ENCODE measurements at places on chromosomes 5 and 9.

- DNase-seq = no peak
Measured at GRCh38 chr9:80326105-80326504, 754.3 kb downstream of the TLE4 start.

GRCh38 chr9:113541019-113541900 lies 77.7 kb downstream of the RGS3 start:
- no peak for DNase-seq

DNA sequence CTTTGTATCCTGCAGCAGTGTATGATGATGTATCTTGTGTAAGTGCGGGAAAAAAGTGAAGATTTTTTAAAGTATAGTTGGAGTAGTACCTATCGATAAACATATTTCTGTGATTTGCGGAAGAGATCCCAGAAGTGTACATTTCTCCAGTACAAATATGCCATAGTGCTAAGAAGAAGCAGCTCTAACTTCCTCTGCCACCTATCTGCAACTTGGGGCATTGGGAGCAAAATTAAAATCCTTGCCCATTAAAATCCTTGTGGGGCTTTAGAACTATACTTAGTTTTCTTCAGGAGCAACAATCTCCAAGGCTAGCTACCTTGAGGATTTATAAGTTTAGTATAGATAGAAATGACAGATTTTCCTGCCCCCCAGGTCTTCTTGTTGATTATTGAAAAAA lies 123.7 kb downstream of the VCAN start:
- no peak for DNase-seq

- no peak for DNase-seq
Measured at GRCh38 chr5:154189256-154189818, 1.2 kb upstream of the GALNT10 start.

DNA sequence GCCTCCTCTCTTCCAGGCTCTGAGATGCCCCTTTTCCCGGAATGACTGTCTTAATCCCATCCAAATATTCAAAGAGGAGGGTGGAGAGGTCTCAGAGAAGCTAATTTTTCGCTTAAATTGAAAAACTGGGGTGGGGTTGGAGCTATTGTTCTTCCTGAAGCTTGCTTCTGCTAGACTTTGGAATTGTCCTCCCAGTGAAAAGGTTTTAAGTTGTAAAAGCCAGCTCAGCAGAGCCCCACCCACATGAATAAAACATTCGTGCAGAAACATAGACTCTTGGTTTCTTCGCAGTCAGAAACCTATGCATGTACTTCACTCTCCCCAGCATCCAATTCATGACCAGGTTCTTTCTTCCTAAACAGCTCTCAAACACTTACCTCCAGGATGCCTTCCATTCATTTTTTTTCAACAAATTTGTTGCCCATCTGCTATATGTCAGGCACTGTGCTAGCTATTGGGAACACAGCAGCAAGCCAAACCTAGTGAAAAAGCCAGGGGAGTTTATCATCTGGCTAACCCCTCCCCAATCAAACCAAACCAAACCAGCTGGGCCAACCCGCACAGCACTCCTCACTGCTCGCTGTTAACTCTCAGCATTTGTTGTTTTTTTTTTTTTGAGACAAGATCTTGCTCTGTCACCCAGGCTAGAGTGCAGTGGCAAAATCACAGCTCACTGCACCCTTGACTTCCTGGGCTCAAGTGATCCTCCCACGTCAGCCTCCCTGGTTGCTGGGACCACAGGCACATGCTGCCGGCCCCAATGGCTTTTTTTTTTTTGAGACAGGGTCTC lies 37.9 kb upstream of the OCLN start:
- DNase-seq = no peak

GRCh38 chr9:113957821-113958341 lies 81.8 kb downstream of the ZNF618 start:
- no peak for DNase-seq

GRCh38 chr9:19176856-19177255 lies 49.6 kb upstream of the PLIN2 start:
- DNase-seq = no peak

DNA sequence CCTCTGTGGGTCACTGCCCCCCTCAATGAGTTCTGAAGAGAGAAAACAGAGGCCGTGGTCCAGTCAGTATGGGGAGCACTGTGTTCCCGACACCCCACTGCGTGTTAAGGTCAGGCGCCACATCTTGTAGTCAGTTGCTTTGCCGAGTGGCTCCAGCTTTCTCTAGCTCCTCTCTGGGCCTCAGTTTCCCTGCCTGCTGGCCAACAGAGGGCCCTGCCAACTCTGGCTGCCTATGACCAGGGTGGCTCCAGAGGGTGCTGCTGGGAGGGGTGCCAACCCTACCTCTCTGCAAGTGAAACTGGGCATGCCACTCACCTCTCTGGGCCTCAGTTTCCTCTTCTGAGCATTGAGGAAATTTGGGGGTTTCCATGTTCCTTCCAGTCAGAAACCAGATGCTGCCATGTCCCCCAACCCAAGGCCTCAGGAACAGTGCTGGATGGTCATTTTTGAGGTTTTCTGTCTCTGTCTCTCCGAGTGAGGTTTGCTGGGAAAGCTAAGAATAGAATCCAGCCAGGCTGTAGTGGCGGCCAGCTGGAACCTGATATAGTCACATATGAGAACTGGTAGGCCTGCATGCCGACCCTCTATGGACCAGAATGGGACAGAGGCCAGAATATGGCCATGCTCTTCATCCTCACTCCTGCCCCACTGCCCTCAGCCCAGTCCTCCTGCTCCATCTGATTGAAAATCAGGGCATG lies 132.1 kb downstream of the PHF2 start:
- DNase-seq = no peak

DNA sequence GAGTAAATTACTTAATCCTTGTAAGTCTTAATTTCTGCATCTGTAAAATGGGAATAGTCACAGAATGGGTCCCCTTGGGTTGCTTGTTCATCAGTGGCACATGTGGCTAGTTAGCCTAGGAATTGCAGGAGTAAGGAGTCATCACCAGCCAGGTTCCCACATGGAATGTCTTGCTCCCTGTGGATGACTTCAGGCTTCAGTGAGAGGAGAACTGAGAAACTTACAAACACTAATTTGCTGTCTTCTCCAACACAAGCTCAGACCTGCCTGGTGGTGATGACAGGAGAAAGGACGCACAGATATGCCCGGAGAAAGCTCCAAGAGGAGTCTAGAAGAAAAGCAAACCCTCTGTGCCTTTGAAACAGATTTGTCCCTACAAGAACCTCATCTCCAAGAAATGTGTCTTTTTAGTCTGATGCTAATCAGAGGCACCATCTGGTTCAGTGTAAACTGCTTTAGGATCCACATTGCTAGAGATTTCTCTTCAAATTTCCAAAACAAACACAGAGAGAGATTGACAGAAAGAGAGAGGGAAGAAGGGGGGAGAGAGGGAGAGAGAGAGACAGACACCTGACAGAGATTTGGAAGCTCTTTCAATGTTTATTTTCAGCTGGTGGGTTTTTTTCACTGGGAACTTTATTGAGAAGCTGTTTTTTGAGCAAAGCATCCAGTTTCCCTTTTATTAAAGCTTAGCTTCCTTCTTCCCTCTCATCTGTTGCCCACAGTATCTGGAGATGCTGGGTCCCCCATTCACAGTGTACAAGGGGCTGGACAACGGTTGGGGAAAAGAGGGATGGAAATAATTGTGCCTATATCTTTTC lies 128.3 kb downstream of the DOCK2 start:
- no peak for DNase-seq

- DNase-seq = no peak
Measured at GRCh38 chr5:131795879-131796792, 681 bp downstream of the FNIP1 start.

All from activated CD8-positive, alpha-beta memory T cell treated with anti-CD3 and anti-CD28 coated beads for 4 hours (primary cell).